ENCODE measurements at places on chromosomes 11 and 22.

- DNase-seq = no peak
Observed at GRCh38 chr11:26992031-26992541, 1.8 kb upstream of the FIBIN start.

GRCh38 chr11:78212586-78213371 is 24.1 kb downstream of the USP35 start:
- DNase-seq = no peak

GRCh38 chr11:132202621-132203020 is 832.2 kb downstream of the NTM start:
- DNase-seq = no peak

DNA sequence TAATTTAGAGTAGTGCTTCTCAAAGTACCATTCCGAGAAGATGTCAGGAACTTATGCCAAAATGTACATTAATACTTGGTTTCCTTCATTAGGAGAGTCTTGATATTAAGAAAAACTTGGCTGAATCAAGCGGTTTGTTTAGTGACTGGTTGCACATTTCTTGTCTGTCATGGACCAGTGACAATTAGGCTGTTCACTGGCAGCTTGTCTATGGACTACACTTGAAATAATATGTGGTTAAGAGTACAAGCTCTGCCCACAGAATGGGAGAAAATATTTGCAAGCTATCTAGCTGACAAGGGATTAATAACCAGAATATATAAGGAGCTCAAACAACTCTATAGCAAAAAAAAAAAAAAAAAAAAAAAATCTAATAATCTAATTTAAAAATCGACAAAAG is 24.6 kb downstream of the COA4 start:
- no peak for DNase-seq

DNA sequence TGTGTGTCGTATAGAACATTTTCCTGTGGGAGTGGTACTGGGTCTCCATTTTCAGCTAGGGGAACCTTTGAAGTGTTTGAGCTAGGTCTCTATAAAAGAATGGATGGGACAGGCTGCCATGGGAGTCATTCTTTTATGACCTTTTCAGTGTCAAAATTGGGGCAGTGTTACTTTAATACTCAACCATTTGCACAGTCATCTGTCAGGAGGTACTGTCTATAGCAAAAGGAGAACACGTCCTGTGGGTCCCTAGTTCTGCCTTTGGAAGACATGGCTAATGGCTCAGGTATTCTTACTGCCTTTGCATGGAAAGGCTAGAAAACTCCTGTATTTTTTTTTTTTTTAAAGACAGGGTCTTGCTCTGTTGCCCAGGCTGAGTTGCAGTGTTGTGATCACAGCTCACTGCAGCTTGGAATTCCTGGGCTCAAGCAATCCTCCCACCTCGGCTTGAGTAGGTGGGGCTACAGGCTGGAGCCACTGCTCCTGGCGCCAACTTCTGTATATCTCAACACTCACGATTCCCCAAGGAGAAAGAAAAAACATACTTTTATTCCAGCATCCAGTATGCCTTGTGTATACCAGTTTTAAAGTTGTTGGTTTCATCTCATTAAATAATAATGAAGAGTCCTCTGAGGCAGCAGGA is 2.1 kb upstream of the ATF4 start:
- no peak for DNase-seq

- no peak for DNase-seq
Observed at GRCh38 chr11:61333550-61334433, 764 bp downstream of the TKFC start.

- DNase-seq = no peak
Observed at GRCh38 chr11:125423247-125423849, 72.7 kb downstream of the FEZ1 start.

- DNase-seq = no peak
Observed at GRCh38 chr11:108851781-108852180, 186.9 kb downstream of the DDX10 start.

DNA sequence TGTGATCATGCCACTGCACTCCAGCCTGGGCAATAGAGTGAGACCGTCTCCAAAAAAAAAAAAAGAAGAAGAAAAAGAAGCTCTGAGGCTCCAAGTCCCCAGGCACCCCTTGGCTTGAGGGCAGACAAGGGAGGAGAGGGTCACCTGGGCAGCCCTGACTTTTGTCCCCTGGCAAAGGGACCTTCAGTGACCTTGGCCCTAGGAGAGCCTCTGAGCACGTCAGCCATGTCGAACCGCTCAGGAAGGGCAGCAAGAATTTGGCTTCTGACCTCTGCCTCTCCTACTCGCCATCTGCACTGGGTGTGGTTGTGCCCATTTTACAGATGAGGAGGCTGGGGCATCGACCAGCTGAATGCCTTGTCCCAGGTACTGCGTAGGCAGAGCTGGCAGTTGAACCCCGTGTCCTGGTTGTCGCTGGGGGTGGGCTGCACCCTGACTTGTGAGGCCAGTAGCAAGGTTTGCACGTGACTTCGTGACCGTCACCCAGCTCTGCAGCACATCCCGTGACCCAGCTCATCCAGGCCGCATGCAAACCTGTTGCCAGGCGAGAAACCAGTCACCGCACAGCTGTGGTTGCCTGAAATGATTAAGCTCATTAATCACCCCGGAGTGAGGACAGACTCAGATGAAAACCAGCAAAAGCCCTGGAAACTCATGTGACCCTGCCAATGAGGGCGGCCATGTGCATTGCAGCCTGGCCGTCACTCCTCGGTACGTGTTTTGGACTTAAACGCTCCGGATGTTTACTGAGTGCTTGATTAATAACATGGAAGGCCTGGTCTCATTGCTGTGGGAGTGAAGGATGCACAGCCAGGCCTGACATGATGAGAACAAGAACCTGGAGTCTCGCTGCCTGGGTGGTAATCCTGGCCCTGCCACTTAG is 47.7 kb upstream of the PPP6R3 start:
- DNase-seq = peak; percentile 27

- no peak for DNase-seq
Observed at GRCh38 chr11:38547462-38547861, 1949.4 kb upstream of the RAG2 start.

GRCh38 chr11:112903340-112903739 is 57.9 kb upstream of the NCAM1 start:
- DNase-seq = no peak

Data from HFF-Myc (cell line).